ENCODE measurements at places on chromosomes 13 and 19.

DNA sequence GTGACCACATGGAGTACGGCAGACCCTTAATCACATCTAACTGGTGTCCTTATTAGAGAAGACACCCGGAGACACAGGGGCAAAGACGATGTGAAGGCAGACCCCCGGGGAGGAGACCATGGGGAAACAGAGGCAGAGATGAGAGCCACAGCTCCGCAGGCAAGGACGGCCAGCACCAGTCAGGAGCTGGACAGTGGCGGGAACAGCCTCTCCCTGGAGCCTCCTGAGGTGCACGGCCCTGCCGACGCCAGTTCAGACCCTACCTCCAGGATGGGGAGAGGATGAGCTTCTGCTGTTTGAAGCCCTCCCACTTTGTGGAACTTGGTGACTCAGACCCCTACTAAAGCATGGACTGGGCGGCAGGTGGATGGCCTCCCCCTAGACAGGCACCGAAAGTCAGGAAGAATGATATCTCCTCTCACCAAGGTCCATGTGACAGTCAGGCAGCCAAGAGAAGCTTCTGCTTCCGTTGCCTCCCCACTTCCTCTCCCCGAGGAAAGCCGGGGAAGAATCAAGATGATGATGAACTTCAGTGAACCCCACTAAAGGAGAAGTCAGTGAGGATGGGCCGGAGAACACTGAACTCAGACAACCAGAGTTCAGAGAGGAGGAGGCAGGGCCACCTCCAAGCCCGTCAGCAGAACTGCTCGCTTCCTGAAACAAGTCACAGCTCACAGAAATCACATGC, 25.4 kb downstream of the RAB20 start:
- no peak for DNase-seq

DNA sequence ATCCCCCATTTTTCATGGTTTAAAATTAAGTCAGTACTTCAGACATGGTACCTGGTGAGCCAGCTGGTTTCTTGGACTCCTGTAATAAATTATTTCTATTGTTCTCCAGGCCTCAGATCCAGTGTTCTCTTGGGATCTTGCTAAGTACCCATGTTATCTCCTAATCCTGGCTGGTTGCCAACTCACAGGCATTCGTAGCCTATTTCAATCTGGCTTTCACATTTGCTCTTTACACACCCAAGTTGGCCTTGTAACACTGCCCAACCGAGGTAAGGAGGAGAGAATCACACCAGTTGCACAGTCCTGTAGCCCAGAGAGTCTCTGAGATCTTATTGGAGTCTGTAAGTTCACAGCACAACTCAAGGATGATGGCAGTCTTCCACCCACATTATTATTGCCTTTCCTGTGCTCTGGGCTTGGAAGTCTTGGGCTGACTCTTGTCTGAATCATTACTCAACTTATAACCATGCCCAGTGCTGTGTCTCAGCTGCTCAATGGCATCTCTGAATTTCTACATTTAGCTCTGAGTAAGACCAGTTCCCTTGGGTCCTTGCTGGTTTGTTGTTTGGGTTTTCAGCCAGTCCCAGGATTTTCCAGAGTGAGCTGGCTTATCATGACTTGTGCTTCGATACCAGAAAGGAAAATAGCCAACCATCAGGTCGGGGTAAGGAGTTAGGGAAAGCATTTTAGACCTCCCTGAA, 76.6 kb upstream of the KLF12 start:
- no peak for DNase-seq

DNA sequence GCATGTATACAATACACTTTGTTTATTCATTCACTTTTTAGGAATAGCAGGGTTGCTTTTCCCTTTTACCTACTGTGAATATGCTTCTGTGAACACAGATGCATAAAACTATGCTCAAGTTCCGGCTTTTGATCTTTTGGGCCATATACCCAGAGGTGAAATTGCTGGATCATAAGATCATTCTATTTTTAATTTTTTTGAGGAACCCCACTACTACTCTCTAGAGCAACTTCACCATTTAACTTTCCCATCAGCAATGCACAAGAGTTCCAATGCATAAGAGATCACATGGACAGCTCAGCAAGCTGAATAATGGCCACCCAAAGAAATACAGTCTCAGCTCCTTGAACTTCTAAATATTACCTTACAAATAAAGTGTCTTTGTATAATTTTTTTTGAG, 17.0 kb upstream of the SIGLEC10 start:
- DNase-seq: no peak

GRCh38 chr19:28137772-28138171, 1075.2 kb downstream of the UQCRFS1 start:
- no peak for DNase-seq

GRCh38 chr13:83730674-83731073, 151.6 kb downstream of the SLITRK1 start:
- DNase-seq: no peak

- DNase-seq: no peak
Observed at GRCh38 chr19:39497996-39498797, 550 bp upstream of the DLL3 start.

DNA sequence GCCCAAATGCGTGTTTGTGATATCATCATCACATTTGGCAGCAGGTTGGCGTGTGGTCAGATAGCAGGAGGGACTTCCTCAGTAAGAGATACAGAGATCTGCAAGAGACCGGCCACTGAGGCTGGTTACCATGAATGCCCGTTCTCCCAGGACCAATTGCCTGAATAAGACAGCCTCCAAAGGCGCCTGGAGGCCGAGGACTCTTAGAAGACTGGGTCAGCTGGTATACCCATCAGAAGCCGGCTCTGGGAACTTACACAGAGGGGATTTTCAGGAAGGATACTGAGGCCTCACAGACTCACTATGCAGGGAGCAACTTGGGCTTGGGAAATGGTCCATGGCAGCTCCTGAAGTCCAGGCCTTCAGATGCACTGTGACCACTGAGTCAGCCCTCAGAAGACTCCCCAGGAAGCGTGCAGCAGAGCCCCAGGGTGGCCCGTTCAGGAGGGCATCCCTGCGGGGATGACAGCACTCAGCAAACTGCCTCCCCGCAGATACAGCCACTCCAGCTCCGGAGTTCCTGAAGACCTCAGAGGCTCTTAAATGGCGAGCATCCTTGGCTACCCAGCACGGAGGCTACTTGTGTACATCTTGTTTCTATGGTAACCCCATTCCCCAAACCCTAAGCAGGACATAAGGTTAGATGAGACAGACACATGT, 26.4 kb upstream of the VSTM2B start:
- DNase-seq: no peak

DNA sequence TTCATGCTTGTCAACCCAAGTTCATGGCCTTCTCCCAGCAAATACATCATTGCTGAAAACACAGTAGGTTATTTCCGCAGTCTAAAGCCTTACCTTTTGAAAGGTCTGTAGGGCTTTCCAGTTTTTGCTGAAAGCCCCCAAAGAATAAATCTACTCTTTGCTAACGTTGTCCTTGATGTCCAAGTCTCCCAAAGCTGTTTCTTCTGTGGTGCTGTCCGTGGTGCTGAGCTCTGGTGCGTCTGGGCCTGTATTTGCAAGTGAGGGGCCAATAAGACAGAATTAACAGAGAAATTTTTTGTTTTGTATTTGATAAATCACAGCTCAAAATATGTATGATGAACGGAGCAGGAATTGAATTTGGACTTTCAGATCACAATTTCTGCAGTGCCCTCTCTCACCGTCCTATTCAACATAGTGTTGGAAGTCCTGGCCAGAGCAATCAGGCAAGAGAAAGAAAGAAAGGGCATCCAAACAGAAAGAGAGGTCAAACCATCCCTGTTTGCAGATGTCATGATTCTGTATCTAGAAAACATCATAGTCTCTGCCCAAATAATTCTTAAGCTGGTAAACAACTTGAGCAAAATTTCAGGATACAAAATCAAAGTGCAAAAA, 9.8 kb upstream of the LGALS16 start:
- no peak for DNase-seq

- DNase-seq: no peak
Observed at GRCh38 chr19:28843761-28844492, 369.0 kb downstream of the UQCRFS1 start.

GRCh38 chr13:101673360-101674105, 221.1 kb downstream of the ITGBL1 start:
- DNase-seq: no peak

- no peak for DNase-seq
Observed at GRCh38 chr13:20193907-20194631, 1.3 kb upstream of the GJB2 start.

DNA sequence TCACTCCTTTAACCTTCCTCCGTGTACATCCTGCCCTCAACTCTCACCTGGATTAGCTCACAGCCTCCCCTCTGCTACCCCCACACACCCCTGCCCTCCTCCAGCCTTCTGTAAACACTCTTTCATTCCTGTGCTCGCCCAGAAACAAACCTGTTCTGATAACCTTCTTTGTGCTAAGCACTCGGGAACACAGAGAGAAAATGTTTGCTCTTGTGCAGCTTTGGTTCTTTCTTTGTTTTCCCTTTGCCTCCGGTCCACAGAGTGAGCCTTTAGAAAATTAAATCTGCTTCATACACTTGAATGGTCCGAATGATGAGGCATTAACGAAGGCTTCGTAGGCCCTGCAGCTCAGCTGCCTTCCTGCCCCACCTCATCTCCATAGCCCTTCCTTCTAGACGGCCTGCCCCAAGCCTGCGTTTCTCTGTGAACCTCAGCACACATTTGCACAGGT, 6.6 kb upstream of the ZDHHC20 start:
- DNase-seq: no peak

GRCh38 chr19:14183741-14184350, 22.1 kb downstream of the ADGRL1 start:
- no peak for DNase-seq

- peak; percentile 47 for DNase-seq
Observed at GRCh38 chr19:46924874-46925547, 64.2 kb downstream of the ARHGAP35 start.

- no peak for DNase-seq
Observed at GRCh38 chr13:25688536-25688935, 316.8 kb downstream of the ATP8A2 start.

DNA sequence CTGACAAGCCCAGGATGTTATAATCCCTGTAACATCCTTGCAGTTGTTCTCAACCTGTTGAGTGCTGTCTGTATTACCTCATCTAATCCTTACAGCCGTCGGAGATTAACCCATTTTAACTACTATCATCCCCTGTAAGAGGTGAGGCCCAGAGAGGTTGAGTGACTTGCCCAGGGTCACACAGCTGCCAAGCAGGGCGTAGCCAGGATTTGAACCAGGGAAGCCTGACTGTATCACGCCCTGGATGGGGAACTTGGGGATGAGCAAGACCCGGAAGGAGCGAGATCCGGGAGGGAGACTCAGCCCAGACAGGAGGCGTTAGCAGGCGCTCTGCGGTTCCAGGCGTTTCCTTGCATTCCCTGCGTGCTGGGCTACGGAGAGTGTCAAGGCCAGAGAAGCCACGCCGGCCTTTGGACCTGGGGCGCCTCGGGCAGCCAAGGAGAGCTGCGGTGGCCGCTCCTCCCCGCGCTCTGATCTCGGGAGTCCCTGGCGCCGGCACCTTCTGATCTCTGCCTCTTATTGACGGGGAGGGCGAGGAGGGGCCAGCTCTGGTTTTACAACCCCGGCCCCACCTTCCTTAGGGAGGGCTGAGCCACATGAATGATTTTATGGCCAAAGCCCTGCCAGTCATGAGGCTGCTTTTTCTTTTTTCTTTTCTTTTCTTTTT, 6.2 kb downstream of the SULT2B1 start:
- DNase-seq: no peak

- DNase-seq: no peak
Observed at GRCh38 chr13:78826936-78827335, 168.0 kb upstream of the OBI1 start.

DNA sequence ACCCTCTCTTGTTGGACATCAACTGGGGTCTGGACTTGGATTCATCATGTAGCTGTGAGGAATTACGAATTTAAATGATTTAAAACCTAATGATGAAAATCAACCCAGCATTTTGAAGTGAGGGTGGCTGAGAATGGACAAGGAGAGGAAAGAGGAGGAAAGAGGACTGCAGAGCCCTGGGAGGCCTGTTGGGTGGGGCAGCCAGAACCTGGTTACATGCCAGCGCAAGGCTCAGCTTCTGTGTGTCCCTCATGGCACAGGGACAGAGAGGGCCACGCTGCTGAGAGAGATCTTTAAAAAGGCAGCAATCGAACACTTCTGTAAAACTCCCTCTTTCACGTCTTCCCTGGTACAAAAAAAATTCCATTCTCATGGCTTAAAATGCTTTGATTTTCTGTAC, 292.7 kb downstream of the MYO16 start:
- DNase-seq: no peak

GRCh38 chr13:112647256-112647655, 42.6 kb upstream of the ATP11A start:
- no peak for DNase-seq

Measured in NK-92 treated with Interleukin-12 subunit alpha and Interleukin-12 subunit beta, amount 100 ng/mL, for 24 hours (cell line).